Stimulated activated CD4-positive, alpha-beta T cell treated with anti-CD3 and anti-CD28 coated beads, Interleukin-1b, Interleukin-23, amount 100 ng/mL, for 4 hours (primary cell): ENCODE measurements at places on chromosomes 13 and 19.

- no peak for DNase-seq
Observed at GRCh38 chr19:50313812-50314536, 15.2 kb downstream of the KCNC3 start.

GRCh38 chr19:33606556-33606955 is 15.2 kb upstream of the CHST8 start:
- no peak for DNase-seq

DNA sequence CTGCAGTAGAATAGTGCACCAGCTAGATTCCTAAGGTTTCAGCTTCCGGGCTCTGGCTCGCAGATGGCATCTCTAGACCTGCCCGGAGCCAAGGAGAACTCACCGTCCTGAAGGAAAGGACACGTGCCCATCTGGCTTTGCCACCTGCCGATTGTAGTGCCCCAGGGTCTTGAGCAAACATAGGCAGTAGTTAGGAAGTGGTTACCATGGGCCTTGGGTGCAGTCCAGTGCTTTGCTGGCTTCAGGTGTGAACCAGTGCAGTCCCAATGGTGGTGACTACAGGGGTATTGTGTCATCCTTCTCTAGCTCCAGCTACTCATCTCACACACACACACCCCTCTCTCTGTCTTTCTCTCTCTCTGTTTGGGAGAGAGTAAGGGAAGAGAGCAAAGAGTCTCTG is 61.4 kb upstream of the TEX29 start:
- DNase-seq = no peak

DNA sequence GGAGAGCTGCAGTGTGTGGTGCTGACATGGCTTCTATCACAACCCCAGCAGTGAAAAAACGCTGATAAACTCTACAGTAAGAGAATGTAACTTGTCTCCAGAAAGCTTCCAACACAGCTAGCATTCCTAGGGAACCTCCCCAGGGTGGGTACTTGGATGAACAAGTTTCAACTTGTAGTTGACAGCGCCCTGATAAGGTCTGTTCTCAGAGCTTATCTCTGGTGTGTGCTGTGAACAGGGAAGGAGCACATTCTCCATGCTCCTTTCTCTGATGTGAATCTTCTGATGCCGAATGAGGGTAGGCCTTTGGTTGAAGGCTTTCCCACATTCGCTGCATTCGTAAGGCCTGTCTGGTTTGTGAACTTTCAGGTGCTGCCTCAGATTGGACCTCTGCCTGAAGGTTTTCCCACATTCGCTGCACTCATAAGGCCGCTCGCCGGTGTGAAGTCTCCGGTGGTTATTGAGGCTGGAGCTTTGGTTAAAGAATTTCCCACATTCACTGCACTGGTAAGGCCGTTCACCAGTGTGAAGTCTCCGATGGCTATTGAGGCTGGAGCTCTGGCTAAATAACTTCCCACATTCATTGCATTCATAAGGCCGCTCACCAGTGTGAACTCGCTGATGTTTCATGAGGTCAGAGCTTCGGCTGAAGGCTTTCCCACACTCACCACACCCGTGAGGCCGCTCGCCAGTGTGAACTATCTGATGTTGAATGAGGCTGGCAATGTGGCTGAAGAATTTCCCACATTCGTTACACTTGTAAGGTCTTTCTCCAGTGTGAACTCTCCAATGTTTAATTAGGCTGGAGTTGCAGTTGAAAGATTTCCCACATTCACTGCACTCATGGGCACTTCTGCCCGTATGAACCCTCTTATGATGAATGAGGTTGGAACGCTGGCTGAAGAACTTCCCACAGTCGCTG is 5.9 kb downstream of the ZNF792 start:
- DNase-seq = no peak

- DNase-seq = no peak
Observed at GRCh38 chr13:113420833-113421600, 32.3 kb downstream of the ADPRHL1 start.

DNA sequence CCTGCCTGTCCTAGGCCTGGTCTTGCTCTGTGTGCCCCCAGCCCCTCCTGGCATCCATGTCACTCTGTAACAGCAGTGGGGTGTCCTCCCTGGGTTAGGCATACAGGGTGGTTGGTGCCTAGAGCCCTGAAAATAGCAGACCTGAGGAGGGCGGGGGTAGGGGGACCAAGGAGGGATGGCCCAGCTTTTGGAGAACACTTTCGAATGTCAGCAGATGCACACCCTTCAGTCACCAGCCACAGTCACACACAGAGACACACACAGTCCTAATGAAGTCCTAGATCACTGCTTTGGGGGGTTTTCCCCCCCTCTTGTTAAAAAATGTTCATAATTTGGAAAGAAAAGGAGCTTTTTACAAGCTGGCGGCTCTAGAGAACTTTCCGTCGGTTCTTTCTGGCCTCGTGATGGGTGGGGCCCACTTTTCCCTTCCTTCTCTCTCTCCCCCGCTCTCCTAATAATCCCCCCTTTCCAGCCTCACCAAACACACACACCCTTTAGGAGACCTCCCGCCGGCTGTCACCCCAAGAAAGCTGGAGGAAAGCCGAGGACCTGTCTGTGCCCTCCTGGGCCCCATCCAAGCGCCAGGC is 47.9 kb downstream of the LYL1 start:
- no peak for DNase-seq

DNA sequence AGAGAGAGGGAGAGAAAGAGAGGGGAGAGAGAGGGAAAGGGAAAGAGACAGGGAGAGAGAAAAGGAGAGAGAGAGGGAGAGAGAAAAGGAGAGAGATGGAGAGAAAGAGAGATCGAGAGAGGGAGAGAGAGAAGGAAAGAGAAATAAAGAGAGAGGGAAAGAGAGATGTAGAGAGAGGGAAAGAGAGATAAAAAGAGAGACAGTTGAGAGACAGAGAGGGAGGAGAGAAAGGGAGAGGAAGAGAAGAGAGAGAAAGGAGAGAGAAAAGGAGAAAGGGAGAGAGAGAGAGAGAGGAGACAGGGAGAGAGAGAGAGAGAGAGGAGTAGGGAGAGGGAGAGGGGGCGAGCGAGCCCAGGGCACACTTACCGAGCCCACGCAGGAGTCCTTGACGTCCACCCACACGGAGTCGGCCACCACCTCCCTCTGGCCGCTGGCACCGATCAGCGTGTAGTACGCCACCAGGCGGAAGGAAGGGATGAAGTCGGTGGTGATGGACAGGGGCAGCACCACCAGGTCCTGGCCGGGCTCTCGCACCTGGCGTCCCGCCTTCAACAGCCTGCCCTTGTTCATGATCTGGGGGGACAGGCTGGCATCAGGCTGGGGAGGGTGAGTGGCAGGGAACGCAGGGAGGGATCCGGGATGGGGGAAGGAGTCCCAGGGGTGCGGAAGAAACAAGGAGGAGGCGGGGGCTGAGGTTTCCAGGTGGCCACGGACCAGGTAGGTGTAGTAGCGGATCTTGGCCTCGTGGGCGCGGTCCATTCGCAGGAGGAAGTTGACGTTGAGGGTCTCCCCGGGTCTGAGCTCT is 10.0 kb downstream of the C3 start:
- no peak for DNase-seq

DNA sequence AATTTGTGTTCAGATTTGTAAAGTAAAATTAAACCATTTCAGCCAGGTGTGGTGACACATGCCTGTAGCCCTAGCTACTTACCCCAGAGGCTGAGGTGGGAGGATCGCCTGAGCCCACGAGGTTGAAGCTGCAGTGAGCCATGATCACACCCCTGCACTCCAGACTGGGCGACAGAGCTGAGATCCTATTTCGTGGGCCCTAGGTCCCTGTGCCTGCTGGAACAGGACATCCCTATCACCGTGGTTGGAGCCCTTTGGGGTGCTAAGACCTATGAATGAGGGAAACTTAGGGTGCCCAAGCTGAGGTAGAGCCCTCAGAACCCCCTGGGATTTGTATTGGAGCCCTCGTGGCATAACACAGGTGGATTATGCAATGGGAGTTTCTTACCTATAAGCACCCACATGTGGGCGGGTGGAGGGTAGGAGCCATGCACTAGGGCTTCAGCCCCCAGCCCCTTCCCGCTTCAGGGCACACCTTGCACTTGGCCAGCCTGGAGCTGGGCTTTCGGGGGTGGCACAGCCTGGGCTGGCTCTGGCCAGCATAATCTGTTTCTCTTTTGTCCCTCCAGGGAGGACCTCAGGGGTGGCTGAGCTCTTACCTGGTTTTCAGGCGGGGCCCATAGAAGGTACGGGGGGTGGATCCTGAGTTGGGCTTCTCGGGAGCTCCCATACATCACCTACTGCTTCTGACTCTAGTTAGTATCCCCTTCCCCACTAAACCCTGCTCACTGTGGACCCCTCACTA is 7.2 kb upstream of the USF2 start:
- DNase-seq = no peak

DNA sequence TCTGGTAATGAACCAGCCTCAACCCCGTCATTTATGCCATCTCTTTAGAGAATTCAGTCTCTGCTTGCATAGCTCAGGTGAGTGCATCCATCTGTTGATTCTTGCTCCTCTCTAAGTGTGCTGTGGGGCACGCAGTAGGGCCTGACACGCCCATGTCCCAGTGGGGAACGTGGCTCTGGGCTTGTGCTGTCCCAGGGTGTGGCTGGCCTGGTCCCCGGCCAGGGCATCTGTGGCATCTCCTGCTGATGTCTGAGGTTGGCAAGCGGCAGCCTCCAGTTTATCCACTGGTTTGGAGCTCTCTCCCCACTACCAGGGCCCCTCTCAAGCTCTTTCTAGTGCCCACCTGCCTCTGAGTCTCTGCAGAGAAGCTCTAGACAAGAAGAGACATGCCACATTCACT is 146.6 kb upstream of the GJB6 start:
- no peak for DNase-seq

DNA sequence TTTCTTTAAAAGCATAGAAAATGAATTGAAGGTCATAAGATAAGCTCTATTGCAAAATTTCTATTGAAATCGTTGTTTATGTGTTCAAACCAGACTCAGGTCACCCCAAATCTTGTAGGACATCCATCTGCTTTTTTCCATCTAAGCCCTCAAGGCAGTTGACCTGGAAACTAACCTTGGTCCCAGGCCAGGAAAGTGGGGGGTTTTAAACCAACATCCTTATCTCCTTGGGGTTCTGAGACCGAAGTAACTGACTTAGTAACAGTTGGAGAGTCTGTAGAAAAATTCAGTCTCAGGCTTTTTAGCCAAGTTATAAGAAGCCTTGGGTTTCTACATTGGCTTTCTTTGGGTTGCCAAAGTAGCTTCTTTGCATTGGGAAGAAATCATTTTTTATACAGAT is 23.4 kb downstream of the ZNF507 start:
- no peak for DNase-seq

- DNase-seq = no peak
Observed at GRCh38 chr13:64551755-64552154, 2678.4 kb downstream of the PCDH9 start.

DNA sequence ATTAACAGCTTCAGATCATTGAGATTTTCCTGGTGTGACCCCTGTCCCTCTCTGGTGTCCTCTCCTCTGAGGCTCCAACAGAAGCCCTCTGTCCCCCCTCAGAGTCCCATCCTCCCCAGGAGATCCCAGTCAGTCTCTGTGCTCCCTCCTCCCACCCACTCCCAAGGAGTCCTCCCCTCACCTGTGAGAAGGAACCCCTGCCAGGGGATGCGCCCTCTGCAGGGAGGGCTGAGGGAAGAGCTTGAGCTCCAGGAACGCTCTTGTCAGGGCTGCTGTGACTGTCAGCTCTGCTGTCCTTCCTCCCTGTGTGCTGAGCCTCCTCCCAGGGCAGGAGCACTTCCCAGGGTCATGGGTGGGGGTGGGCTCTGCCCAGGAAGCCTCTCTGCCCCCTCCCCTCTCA is 33.2 kb downstream of the CEACAM8 start:
- DNase-seq = no peak

GRCh38 chr19:41774515-41774980 is 19.2 kb downstream of the CEACAM6 start:
- peak; percentile 34 for DNase-seq

GRCh38 chr19:27922970-27923369 is 1290.0 kb downstream of the UQCRFS1 start:
- DNase-seq = no peak

GRCh38 chr13:39144391-39144790 is 106.1 kb downstream of the NHLRC3 start:
- no peak for DNase-seq

GRCh38 chr13:50588491-50589130 is 254.9 kb downstream of the DLEU7 start:
- DNase-seq = no peak

GRCh38 chr19:44905437-44906160 is at the start of gene APOE:
APOE (plus strand) TSS chr19:44905796; CDS start chr19:44906625, 829 bp downstream.
- no peak for DNase-seq

- no peak for DNase-seq
Observed at GRCh38 chr19:55601084-55601483, 996 bp downstream of the ZNF524 start.

GRCh38 chr19:58181902-58182576 is 822 bp upstream of the ZNF274 start:
- DNase-seq = peak; percentile 44

DNA sequence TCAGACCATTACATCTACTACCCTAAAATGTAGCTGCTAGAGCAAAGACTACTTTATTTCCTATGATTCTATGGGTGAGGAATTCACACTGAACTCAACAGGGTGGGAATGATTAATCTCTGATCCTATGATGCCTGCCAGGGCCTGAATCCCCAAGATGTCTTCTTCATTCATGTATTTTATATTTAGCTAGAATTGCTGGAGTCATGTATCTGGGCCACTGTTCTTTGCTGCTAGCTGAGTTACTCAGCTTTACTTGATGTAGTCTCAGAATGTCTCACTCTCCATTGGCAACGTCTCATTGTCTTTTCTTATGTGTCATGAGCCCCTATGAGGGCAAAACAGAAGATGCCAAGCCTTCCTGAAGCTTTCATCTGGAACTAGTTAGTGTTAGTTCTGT is 21.1 kb downstream of the ZNF582 start:
- DNase-seq = no peak

DNA sequence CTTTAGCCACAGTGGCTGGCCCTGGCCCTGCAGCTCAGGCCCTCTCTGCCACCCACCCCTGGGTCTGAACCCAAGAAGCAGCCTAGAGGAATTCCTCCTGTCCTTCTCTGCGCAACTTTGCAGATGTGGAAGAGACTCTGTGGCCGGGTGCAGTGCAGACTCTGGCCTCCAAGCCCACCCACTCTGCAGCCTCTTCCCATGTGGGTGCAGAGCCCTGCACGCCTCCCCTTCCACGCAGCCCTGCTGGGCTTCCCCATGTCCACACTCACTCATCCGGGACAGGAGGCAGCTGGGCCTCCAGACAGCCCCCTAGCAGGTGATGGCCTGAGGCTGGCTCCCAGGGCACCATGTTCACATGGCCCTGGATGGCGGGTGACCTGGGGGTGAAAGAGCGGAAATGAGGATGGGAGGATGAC is 2.5 kb downstream of the TEX29 start:
- no peak for DNase-seq

GRCh38 chr19:12194827-12195731 is 32.2 kb downstream of the ZNF136 start:
- DNase-seq = peak; percentile 52

- DNase-seq = no peak
Observed at GRCh38 chr19:15195371-15196334, 5.1 kb downstream of the NOTCH3 start.

GRCh38 chr13:41960211-41960636 is 685 bp downstream of the VWA8 start:
- no peak for DNase-seq

DNA sequence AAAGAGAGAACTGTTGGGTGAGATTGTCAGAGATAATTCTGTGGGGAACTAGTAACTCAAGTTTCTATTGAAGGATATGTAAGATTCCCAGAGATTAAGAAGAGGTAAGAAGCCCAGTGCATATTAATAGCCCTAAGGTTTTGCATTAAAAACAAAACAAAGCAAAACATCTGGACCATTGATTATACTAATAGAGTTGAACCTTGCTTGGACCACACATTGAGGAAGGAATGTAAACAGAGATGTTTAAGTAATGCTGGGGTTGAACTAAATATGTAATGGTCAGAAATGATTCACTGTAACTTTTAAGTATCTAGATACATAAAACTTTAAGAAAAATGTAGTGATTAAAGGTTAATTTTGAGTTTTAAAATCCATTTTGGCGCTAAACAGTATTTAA is 1770.0 kb downstream of the PCDH9 start:
- DNase-seq = no peak
